ENCODE measurements at places on chromosomes 4 and X.

- DNase-seq: no peak
Observed at GRCh38 chr4:74659576-74660411, 134.5 kb downstream of the BTC start.

DNA sequence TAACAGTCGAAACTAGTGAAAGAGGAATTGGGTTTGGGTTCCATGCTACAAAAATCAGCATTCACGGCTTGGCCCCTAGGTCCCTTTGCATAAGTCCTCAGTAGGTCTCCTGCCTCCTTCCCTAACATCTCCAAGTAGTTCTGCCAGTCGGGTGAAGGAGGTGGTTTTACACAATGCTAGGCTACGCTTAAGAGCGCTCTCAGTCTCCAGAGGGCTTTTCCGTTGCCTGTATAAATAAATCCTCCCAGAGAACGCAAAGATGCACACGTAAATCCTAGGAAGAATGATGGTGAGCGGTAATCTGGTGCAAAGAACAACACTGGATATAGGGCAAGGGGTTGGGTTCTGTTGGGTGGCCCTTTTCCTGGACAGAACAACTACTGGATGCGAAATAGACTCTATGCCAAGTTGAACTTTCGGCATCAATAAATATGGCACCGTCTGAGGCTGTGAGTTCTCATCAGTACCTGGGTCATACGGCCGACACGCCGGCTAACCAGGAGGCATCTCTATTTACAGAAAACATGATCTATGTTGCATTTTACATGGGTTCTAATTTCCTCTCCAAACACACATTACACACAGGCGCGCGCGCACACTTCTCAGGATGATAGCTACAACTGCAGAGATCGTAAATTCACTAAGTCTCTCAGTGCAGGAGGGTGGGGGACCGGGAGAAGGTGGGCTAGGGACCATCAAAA lies 1.3 kb downstream of the CAMK2D start:
- DNase-seq: no peak

GRCh38 chr4:151468715-151469696 lies 60.0 kb downstream of the FHIP1A start:
- no peak for DNase-seq

- peak; percentile 28 for DNase-seq
Observed at GRCh38 chr4:55866973-55867574, 13.6 kb downstream of the EXOC1 start.

DNA sequence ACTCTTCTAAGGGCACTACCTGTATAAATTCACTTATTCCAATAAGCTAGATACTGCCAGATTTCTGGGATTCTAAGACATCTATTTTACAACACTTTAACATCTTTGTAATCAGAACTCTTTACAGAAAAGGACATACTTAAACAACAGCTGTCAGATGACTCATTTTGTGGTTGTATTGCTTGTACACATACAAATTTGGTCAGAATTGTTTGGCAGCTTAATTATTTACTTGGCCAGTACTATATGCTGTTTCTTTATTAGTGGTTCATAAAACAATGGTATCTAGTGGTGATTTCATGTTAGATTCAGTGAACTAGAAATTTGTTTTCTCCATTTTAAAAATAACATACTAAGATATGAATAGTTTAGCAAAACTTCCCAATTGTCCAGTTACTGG lies 27.2 kb downstream of the PALLD start:
- DNase-seq: peak; percentile 72

DNA sequence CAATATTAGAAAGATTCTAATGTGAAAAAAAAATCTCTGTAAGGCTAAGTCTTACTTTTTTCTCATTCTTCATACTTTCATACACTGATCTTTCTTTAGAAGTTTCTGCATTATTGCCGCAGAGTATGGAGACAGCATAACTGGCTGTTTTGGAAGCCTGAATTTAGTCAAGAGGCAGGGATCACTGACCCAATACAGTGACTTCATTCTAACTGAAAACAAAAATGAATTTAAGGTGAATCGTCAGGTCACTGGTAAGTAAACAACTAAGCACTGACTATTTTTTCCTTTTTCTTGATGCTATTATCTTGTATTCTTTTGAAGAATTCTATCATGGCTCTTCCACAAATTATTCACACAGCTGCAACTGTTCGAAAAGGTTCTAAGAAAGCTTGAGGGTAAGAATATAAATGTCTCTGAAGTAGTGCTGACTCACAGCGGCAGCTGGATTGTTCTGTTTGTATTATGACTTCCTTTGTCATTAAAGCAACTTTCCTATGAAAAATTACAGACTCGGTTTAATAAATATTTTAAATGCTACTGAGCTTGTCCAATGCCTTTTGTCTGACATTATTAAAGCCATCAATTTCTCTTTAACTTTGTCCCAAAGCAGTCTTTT lies 609.3 kb downstream of the FSTL5 start:
- no peak for DNase-seq

GRCh38 chrX:45134315-45134731 lies 66.4 kb downstream of the DIPK2B start:
- no peak for DNase-seq

Data from LNCaP clone FGC (cell line).